CD4-positive, alpha-beta T cell treated with Interleukin-4 for 4 hours (primary cell): ENCODE measurements at places on chromosomes 6 and 20.

- no peak for DNase-seq
Observed at GRCh38 chr6:4647414-4648365, 128.5 kb upstream of the CDYL start.

DNA sequence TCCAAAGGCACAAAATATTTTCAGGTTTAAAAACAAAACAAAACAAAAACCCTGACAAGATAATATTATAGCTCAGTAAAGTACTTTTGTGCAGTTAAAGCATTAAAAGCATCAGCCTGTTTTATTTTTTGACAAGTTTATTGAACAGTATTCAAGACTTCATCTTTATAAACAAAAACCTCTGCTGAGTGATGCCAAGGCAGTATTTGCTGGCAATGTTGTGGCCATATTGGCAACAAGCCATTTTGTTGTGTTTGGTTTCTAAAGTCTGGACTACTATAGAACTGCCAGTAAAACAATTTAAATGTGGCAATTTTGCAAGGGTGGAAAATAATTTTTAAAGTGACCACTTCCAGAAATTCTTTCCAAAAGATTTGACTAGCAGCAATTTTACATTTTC is 15.9 kb downstream of the CPNE1 start:
- DNase-seq: no peak

DNA sequence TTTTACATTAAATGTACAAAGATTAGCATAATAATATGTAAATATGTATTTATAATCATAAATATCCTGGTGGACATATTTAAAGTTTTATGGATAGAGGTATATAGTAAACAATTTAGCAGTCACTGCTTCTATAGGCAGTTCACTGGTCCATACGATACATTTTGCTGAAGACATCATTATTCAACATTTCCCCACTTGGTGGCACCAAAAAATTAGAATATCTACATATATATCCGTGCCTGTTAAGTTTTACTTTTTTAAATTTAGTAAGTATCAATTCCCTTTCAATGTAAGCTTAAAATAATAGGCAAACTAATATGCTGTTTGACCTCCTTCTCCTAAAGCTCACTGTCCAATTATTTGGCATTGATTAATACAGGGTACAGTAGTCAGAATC is 64.2 kb downstream of the LMBRD1 start:
- peak; percentile 27 for DNase-seq

DNA sequence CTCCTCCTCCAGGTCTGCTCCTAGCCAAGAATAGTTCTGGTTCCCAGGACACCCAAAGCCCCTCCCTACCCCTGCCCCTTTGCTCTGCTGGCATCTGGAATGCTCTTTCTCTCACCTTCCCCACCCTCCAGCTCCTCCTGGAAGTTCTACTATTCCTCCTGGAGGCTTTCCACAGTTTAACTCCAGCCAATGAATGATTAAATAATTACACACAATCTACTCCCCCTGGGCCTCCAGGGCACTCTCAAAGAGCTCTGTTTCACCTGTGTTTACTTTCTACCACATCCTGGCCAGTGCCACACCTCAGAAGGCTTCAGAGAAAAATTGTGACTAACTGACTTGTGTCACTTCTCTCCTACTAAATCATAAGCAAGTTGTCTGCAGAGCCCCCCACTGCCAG is 36.2 kb downstream of the GCM1 start:
- no peak for DNase-seq

- DNase-seq: peak; percentile 11
Observed at GRCh38 chr6:89146718-89147700, 1.2 kb downstream of the PM20D2 start.

DNA sequence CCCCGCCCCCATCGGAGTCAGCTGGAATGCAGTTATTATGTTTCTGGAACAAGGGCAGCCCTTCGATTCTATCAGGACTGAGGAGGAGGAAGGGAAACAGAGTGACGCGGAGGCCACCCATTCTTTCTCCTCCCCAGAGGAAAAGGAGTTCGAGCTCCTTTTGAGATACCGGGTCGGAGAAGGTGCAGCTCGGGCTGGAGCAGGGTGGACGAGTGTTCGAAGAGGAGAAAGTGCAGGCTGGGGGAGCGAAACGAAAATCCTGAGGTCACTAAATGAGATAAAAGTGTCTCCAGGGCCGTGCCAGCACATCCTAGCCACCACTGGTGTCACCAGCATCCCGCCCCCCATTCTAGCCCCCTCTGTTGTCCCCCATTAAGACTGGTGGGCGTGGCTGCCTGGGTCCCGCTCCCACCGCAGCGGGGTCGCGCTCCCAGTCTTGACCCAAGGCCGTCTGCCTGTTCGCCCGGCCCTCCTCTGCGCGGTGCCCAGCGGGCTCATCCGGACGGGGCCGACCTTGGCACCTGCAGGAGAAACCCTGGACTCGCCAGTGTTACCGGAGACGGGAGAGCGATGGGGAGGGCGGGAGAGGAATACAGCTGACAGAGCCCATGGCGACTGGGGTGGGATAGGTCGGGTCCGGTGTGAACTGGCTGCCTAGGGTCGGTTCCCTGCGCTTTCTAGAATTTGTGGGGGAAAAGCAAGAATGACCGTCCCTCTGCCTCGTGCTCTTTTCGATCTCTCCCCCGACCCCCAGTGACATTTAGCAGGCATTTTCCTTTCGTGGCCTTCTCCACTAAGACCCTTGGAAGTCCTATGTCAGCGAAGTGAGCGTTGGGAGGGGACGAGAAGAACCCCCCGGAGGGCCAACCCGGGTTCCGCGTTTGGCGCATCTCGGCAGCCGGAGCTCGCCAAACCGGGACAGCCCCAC is 16.2 kb downstream of the FOXA2 start:
- no peak for DNase-seq

GRCh38 chr6:166987930-166988329 is 11.3 kb upstream of the CEP43 start:
- peak; percentile 10 for DNase-seq

GRCh38 chr20:35088231-35089145 is 4.1 kb downstream of the TRPC4AP start:
- no peak for DNase-seq

DNA sequence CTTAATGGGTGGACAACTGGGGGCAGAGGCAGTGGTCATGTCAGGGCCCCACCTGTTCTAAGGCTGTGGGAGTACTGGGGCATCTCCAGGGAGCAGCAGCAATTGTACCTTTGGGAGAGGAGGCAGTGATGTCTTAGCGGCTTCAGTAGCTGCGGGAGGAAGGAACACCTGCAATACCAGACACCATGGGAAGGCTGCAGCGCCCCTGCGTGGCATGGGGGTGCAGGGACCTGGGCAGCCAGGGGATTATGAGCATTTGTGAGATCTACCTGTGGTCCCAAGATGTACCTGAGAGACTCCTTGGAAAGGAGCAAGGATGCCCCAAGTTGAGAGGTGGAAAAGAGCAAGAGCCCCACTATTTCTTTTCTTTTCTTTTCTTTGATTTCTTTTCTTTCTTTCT is 112.1 kb upstream of the GPR6 start:
- no peak for DNase-seq

DNA sequence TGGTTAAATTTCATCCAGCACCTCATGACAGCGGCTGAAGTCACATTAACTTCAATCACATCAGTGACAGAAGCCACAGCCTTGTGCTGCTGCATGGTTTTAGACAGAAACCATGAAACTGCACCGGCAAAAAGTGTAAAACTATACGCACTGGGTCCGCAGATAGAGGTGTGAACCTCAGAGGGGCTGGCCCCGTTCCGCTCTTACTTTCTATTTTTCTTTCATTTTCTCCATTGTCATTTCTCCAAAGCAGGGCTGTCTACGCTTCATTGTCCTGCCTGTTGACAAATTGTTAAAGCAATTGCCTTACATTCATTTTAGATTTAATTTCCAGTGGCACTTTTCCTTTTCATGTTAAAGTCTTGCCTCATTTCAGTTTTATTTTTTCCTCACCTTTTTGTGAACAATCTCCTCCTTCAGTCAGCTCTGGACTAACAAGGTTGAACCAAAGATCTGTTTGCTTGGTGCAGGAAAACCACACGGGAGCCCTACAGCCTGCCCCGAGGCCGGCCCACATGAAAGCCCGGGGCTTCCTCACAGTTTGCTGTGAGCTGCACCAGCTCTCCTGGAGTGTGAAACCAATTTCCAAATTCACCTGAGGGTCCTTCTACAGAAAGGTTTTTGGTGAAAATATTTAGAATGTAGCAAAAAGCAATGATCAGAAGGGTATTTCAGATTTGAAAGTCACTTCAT is 63.7 kb downstream of the PRR18 start:
- peak; percentile 31 for DNase-seq

- DNase-seq: no peak
Observed at GRCh38 chr6:139133262-139134063, 1.4 kb upstream of the HECA start.

- no peak for DNase-seq
Observed at GRCh38 chr6:148304976-148305375, 37.7 kb upstream of the SASH1 start.

- DNase-seq: no peak
Observed at GRCh38 chr6:42642794-42643193, 79.0 kb downstream of the UBR2 start.

DNA sequence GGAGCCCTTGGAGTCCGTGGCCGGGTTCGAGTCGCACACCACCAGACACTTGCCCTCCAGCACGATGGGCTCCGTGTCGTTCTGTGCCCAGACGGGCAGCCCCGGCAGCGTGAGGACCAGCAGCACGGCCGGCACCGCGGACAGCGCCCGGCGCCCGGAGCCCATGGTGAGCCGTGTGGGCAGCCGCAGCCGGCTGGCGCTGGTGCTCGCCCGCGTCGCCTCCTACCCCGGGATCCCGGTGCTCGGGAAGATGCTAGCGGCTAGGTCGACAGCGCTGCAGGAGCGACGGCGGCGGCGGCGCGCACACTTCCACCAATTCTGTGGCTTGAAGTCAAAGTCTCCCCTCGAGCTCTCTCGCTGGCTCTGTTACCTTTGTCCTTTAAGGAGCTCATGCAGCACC is 1.3 kb downstream of the CBLN4 start:
- DNase-seq: no peak

DNA sequence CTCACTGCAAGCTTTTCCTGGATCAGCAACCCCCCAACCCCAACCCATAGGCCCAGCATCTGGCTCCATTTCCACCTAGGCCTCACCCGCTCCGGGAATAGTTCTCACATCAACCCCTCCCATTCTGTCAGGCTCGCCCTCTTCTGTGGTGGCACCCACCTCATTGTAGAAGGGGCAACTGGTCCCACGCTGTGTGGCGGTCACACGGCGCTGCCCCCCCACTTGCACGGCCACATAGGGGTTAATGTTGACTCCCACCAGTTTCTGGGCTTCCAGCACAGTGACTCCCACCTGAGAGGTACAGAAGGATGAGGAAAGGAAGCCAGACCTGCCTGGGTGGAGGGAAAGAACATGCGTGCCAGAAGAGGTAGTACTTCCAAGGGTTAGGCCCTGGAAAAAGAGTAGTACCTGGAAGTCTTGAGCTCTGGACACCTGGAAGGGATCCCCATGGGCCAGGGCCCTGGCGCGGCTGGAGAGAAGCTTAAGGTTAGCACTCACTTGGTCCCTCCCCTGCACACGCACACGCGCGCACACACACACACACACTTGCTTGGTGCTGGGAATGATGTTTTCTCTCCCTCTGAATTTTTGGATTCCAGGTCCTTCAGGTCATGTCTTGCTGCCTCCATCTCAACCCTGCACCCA is 12.7 kb upstream of the SPAG4 start:
- DNase-seq: no peak

- DNase-seq: no peak
Observed at GRCh38 chr20:54557806-54558590, 82.6 kb downstream of the DOK5 start.
